ENCODE measurements at places on chromosomes 7 and 10.

DNA sequence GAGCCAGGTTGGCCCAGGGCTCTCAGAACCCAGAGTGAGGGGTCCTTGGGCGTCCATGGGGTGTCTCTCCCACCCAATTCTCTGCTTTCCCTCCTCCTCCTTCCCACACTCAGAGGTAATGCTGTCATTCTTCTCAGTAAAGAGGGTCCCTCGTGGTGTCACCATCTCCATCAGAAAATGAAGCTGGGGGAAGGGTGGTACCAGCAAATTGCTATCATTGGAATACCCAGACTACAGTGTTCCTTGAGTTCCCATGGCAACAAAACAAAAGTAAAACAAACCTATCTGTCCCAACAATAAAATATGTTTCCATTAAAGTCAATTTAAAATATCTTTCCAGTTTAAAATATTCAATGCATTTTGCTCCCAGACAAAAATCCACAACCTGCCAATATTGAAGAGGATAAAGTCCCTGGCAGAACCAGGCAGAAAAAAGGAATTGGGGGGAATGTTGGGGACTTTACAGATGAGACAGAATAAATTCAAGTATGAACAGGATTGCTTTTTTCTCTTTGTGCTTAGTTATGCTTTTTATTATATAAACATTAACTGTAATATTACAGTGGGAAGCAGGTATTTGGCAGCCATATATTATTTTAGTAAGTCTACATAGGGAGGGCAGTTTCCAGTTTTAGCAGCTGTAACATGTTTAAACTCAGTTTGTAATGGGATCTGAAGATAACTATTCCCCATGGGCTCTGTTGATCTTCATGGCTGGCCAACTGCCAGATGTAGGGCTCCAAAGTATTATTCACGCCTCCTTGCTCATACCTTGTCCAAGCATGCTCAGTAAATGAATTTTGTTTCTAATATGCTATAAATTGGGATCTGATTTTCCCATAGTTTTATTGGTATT lies 182.1 kb downstream of the ARID5B start:
- no peak for DNase-seq

DNA sequence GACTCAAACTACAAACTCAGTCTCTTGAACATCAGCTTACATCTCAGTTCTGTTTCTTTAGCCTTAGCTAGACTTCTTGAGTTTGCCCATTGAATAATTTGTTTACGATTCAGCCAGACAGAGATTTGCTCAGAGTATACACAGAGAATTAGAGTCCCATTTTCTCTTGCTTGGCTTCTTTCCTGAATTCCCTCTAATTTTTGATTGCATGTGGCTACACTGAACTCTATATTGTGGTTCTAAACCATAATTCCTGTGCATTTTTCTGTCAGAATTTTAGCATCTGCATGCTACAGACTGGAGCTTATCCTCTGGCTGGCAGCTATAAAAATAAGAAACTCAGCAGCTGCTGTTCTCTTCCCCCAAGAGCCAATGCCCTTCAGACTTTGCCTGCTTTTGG lies 354.9 kb downstream of the MDFIC start:
- no peak for DNase-seq

- DNase-seq: no peak
These were observed 38.5 kb upstream of the EXOC6 start for GRCh38 chr10:92809840-92810239.

- DNase-seq: no peak
These were observed 114.6 kb downstream of the SRI start for GRCh38 chr7:88105231-88105630.

GRCh38 chr10:113480851-113481502 lies 71.9 kb upstream of the HABP2 start:
- DNase-seq: no peak

DNA sequence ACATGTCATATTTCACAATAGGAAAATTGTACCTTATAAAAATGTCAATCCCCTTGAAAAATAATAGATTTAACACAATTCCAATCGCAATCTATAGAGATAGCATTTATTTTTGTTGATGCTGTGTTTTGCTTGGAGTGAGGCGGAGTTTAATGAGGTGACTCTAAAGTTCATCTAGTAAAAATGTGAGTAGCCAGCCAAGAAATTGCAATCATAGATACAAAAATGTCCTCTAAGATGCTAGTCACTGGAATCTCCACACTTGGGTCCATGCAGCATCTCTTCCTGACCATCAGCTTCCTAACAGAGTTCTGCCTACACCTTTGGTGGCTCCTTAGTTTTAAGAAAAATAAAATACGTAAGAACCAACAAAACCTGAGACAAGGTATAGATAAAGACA lies 44.9 kb downstream of the GLI3 start:
- no peak for DNase-seq

GRCh38 chr10:60930237-60930636 lies 13.7 kb downstream of the RHOBTB1 start:
- no peak for DNase-seq

GRCh38 chr10:132841615-132841975 lies 55.6 kb upstream of the NKX6-2 start:
- no peak for DNase-seq

- DNase-seq: no peak
These were observed 5.5 kb upstream of the DUSP5 start for GRCh38 chr10:110492069-110492822.

- DNase-seq: no peak
These were observed 221.2 kb downstream of the ADRA2A start for GRCh38 chr10:111298031-111298430.

- no peak for DNase-seq
These were observed 563.4 kb upstream of the MKI67 start for GRCh38 chr10:128689667-128690066.

DNA sequence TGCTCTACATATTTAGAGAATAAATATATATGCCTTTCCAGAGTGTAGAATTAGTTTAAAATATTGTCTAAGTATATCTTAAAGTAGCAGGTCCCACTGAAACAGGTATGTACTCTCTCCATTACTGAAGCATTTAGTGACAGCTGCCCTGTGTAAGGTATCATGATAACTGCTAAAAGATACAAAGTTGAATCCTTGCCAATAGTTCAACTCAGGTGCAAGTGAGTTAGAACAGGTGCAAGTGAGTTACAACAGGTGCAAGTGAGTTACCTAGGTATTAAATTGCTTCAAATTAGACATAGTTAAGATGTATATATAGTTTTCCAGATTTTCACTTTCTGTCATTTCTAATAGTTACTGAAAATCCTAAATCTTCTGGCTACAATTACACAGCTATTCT lies 119.1 kb downstream of the CNOT4 start:
- DNase-seq: no peak

- no peak for DNase-seq
These were observed 276.8 kb downstream of the ELFN1 start for GRCh38 chr7:1946773-1947450.

- DNase-seq: no peak
These were observed 39.9 kb downstream of the DKK1 start for GRCh38 chr10:52353960-52354394.

DNA sequence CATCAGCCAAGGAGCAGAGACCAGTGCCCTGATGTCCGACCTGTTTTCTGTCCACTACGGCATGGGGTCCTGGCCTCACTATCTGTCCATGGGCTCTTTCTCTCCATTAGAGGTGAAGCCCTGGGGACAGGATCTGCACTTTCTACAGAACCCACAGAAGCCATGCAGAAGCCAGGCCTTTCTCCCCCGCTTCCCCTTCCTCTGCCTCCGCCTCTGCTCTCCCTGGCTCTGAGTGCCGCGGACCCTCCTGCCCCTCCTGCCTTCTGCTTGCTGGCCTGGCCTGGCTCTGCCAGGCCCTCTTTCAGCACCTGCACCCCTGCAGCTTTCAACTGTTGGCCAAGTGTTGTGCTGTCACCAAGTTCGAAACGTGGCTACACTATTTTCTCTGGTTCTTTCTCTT lies 439.8 kb upstream of the ZMIZ1 start:
- no peak for DNase-seq

DNA sequence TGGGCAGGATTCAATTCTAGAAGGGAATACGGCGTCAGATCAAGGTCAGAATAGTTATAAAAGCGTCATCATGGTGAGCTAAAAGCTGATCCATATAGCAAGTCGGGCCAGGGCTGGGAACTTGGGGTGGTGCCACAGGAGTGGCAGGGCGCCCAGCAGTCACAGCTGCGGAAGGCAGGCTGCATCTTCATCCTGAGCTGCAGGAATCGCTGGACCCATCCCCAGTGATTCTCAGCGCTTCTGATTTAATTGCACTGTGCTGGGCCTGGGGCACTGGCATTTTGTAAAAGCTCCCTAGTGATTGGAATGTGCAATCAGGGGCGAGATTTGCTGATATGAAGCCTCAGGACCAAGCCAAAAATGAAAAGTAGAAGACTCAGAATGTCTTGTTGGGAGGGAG lies 135.3 kb downstream of the CTTNBP2 start:
- no peak for DNase-seq

- no peak for DNase-seq
These were observed 1.0 kb downstream of the PRR15 start for GRCh38 chr7:29564496-29565223.

DNA sequence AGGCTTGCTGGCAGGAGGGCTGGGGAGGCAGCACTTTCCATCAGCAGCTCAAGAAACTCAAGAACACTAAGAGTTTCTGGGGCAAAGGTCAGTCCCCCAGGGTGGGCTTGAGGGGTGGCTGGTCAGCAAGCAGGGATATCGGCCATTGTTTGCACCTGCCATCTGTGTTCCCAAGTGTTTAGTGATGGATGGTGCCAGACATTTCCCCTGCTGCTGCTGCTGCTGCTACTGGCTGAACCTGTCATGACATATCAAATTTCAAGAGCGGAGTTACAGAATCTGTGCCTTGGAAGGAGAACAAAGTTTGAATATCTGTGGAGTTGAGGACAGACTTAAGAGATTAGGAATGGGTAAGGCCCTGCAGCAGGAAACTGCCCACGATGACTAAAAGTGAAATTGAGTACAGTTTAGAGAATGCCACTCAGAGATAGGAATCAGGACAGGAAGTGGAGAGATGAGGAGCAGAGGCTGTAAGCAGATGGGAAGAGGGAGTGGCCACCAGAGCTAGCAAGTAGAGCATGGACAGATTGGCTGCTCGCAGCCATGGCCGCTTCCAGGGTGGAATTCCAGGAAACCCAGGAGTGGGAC lies 39.2 kb upstream of the PPP1R3C start:
- DNase-seq: no peak

DNA sequence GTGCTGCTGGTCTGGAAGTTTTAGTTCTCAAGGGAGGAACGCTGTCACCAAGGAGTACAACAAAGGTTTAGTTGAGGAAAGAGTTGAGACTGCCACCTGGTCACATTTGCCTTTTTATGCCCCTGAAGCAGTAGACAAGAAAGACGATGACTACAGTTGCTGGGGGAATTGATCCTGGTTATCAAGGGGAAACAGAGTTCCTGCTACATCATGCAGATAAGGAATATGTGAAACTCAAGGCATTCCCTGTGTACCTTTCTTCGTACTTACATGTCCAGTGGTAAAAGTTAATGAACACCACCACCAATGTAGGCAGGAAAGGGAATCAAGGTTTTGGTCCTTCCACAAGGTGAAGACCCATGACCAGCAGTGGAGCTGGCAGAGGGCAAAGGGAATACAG lies 31.8 kb downstream of the SLC35B4 start:
- DNase-seq: no peak

DNA sequence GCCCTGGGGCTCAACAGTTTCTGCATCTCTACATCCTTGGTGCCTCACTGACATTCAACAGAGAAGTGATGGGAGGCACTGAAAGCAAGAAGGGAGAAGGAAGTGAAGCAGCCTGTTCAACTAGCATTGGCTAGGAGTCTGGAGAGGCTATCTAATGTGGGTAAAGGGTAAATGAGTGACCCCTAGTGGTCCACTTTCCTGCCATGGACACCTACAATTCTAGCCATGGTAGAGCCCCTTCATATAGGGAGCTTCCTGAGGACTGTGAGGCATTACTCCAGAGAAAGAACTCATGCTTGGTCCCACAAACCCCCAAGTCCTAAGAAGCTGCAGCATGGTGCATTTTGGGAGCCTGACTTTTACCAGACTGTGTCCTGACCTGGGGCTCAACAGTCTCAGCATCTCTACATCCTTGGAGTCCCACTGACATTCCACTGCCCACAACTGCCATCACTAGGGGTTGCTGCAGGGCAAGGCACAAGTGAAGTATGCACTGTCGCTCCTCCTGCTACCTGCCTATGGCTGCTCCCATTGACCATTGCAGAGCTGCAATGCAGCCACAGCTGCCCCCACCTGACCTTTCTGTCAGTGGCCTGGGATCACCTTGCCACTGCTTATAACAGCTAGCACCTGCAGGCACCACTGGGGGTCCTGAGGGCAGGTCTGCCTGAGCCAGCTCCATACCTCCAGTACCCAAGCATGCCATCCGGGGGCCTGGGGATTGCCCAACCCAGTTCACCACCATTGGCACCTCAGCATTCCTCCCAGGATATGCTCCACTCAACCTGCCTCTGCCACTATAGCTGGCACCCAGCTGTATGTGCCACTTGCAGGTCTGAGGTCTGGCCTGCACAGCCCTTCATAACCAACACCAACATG lies 44.1 kb upstream of the CDK6 start:
- no peak for DNase-seq

DNA sequence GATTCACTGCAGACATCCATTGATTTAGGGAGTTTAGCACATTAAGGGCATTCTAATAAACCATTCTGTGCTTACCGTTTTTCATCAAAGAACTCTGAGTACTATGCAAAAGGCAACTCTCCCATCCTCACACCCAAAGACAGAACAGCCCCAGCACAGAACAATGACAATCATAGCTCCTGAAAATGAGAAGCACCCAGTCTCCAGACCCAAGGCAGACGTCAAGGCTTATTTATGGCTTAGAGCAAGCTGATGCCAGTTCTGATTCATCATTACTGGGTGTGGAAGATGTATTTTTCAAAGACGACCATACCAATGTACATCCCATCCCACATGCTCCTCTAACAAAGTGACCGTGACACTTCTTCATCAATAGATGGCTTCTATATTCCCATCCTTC lies 67.6 kb downstream of the OSBPL3 start:
- DNase-seq: no peak

DNA sequence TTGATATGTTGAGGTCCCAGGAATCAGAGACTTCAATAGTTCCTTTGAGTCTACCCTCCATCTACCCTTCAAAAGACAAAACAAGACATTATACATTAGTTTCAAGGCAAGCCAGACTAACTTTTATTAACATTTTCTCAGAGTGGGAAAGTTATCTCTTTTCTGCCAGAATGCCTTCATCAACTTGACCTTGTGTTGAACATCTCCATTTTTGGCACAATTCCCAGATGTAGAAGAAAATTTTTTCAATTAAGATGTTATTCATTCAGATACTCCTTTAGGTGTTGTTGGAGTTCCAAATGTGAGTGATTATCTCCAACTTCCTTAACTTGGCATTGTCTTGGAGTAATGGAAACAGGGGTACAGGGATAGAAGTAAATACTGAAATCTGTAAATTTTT lies 59.1 kb downstream of the NRF1 start:
- no peak for DNase-seq

DNA sequence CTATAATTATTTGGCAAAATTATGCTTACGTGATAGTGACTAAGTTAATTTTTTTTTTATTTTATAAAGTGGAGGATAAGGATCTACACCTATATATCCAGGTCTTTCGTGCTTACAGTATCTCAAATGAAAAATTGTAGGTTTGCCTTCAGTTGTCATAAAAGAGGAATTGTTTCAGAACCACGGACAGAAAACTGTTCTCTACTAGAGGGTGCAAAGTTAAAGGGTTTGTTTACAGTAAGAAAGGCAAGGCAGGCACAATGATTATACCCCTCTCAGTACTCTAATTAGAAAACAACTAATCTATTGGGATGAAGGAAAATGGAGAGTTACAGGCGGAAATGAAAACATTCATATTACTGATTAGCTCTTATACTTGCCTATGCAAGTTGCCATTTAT lies 1.5 kb downstream of the PCLO start:
- no peak for DNase-seq

Measured in brain pericyte (primary cell).